ENCODE measurements at places on chromosomes 7 and 10.
A peak's percentile ranks its signal among the peaks of the same experiment; 100 is the strongest.

DNA sequence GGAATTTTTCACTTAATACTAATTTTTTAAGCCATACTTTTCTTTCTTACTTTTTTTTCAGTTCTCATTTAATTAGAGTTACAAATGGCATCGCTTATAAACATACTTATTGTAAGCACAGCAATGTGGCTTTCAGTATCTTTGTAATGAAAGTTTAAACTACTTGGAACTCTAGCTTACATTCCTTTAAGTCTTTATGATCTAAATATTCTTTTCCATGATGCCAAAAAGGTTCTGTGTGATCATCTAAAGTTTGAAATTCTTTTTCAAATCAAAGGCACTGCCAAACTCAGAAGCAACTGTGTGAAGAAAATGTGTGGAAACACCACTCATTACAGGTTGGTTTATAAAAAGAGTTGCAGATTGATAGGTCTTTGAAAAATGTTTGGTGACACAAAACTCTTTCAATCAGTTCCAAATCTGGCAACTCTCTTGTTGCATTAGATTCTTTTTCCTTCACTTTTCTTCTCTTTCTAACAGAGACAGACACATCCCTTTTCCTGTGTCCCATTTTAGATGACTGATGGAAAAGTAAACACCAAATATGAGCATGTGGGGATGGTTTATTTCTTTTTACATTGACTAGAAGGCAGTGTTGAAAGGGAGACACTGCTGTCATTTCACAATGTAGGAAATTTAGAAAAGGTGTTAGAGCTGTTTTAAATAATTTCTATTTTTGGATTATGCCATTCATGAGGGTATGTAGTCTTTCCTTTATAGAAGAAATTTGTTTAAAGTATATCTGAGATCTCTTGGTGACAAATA is 392.3 kb downstream of the SUGCT start:
- no peak for DNase-seq

DNA sequence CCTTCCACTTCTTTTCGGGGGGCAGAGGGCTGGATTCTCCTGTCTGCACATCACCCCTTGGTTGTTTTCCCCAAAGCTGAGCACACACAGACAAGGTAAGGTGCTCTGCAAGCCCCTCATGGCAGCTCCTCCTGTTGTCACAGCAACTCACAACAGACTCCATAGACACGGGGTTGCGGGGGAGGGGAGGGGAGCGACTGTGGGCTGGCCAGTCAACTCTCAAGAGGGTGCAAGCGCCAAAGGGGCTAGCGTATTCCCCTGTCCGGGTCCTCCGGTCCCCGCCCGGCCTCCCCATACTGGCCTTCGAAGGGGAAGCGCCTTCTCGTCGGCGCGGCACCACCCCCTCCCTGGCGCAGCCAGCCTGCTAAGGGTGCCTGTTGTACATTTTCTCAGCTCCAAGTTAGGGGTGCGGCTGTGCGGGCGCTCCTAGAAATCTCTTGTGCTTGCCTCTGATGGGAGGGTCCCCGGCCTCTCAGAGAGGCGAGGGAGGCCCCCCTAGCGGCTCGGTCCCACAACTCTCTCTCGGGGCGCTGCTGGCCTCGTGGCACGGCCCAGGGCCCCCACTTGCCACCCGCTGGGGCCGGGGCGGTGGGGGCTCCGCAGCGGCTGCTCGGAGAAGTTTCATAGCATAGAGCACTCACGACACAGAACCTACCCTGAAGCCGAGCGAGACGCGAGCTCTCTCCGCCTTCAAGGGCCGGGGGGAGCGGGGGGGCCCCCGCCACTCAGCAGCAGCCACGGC is 498 bp downstream of the RHOBTB1 start:
- peak; percentile 80 for DNase-seq

- DNase-seq, result no peak
These were observed 411.0 kb upstream of the FOXK1 start for GRCh38 chr7:4270941-4271715.

GRCh38 chr10:18082381-18082780 is 57.8 kb upstream of the CACNB2 start:
- no peak for DNase-seq

- peak; percentile 75 for DNase-seq
These were observed 125.4 kb upstream of the TARP start for GRCh38 chr7:38398725-38399321.
